ENCODE measurements at places on chromosomes 6 and 20.
A peak's percentile ranks its signal among the peaks of the same experiment; 100 is the strongest.

DNA sequence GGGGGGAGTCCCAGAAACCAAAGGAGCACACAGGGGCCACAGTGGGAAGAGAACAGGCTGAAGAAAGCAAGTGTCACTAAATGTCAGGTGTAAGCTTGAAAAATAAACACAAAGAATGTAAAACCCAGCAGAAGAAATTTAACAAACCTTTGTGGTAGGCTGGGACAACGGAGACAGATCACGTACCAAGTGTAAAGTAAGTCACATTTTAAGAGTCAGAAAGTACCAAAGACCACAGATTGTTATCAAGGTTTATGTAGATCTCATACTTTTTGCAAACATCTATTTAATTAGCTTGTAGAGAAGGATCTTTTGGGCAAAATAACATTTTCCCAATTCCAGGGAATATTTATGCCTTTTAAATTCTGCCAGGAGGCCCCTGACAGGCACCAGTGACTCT is 1.6 kb downstream of the CLIC5 start:
- DNase-seq = no peak

GRCh38 chr6:117502580-117502979 is 20.1 kb downstream of the DCBLD1 start:
- no peak for DNase-seq

DNA sequence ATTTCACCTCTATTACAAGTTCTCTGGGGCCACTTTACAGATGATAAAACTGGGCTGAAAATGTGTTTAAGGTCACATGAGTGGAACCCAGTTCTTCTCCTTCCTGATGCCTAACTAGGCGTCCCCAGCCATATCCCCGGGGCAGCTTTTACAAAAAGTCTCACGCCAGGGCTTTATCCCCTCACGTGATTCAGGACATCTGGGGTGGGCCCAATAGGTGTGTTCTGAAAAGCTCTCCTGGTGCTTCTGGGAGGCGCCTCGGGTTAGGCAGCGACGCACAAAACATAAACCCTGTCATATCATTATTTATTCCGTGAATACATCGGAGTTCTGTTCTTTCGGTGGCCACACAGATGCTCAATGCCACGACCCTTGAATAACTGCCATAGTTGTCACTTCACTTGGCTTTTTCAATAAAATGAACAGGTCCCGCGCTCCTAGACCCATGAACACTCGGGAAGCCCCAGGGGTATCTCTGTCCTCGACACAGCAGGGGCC is 32.1 kb downstream of the SF3B5 start:
- no peak for DNase-seq

DNA sequence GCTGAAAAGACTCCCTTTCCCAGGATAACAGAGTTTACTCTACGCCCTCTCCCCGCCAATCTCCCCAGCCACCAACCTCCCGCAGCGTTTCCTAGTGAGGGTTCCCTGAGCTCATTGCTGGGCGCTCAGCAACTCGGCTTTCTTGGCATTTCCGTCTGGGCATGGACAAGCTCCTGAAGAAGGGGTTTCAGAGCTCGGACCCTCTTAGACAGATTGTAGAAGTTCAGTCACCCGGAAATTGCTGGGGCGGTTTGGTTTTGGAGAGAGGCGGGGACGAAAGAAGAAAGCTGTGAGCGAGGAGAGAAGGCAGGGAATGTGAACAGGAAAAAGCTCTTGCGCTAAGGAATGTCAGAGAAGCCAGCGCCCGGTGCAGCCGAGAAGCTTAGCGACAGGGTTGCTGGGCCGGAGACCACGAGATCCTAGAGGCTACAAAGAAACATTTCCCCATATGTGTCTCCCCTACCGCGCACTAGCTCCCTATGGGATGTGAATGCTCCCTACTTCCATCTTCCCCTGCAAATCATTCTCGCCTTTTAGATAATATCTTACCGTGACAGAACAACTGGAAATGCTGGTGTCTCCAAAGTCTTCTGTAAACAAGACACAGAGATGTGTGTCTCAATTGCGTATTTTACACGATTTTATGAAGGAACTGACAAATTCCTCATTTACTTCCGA is 15.8 kb downstream of the POM121L2 start:
- DNase-seq = no peak

DNA sequence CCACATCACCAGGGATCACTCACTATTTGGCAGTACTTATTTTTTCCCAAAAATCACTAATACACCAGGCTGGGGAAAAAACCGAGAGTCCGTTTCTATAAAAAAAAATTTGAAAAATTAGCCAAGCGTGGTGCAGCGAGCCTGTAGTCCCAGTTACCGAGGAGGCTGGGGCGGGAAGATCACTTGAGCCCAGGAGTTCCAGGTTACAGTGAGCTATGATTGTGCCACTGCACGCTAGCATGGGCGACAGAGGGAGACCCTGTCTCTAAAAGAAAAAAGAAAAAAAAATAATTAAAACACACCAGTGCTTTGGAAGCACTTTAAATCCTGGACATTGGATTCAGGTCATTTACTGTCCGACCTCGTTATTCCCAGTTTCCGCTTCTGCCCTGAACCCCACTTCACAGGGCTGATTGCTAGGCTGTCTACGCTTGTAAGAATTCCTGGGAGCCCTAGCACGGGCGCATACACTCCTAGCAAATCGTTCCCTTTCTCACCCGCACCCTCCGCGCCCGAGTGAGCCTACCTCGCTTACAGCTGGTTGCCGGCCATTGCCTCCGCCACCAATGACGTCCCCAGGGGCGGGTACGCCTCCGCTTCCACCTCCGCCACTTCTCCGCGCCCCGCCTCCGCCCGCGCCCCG is at the start of gene TPMT:
TSS of gene TPMT (minus strand) at position 571 of the 643 bp plus-strand sequence. CDS start 5,950 bp downstream, outside the sequence.
- DNase-seq = no peak

DNA sequence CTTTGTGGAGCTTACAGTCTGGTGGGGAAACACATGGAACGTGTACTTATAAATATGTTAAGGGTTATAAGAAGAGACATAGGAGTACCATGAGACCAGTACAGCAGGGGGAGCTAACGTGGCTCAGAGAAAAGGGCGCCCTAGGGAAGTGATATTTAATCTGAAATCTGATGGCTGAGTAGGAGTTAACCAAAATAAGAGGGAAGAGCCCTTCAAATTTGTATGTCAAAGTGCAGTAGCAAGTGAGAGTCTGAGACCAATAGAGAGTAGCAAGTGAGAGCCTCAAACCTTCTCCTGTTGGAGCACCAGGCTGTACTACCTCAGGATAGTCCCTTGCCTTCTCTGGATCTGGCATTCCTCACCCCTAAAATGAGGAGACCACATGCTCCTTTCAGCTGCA is 6.1 kb upstream of the PKIG start:
- DNase-seq = no peak

DNA sequence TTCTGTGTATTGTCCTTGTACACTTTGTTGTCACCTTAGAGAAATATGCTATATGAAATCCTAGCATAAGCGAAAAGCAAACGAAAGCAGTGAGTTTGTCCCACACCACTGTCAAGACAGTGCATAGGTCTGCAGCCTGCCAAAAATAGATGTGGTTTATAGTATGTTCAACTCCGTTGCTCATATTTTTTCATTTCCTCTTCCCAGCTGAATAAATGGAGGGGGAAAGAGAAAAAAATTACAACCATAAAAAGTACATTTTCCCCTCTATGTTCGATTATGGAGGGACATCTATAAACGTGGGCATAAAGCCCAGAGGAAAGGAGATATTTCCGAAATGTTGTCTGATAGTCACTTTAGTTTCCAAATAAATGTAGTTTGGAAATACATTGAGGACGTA is 25.8 kb downstream of the PRL start:
- peak; percentile 37 for DNase-seq

- DNase-seq = no peak
Measured at GRCh38 chr20:47774131-47774777, 11.0 kb downstream of the SULF2 start.

DNA sequence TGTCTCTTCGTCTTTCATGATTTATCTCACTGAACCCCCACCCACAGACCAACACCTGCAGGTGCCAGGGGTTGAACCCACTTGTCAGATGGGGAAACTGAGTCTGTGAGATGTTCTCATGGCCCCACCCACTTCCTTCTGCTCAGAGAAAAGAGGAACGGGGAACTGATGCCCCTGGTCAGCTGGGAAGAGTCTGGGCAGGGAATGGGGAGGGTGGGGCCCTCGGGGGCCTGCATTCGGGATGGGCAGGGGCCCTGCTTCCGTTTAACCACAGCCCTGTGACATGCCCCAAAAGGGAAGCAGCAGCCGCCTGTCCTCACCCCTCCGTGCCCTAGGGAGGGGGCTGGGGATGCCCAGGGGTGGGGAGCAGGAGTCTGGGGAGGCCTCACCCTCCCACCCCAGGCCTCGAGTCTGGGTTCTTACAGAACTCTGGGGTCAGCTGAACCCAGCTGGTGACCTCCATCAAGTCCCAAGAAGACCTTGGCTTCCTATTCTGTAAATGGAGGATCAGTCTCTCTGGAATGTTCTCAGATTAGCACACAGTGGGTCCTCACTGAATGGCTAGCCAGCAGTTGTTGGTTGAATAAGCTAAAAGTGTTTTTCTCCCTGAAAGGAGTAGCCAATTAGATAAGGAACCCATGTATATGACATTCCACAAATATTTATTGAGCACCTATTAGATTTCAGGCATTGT is 81.5 kb downstream of the CEBPB start:
- no peak for DNase-seq

DNA sequence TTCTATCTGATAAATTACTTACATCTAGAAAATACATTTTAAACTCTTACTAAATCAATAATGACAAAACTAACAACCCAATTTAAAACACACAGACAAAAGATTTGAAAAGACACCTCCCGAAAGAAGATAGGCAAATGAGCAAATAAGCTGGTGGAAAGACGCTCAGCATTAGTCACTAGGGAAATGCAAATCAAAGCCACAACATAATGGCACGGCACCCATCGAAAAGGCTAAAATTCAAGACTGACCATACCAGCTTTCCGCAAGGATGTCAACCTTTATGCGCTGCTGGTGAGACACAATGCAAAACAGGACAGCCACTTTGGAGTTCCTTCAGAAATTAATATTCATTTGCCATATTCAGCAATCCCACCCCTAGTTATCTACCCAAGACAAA is 25.9 kb downstream of the TAF4 start:
- DNase-seq = no peak

DNA sequence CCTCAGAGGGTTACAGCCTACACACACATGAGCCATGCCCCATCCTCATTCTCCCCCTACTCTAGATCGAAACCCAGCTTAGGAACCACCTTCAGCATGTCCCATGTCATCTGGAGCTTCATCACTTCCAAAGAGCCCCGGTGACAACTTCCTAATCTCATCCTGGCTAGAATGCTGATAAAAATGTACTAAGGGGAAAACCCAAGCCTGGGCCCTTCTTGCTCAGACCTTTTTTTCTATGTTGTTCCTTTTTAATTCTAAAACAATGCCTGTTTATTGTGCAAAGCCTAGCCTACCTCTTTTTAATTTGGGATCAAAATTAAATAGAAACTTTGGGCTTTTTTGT is 44.1 kb upstream of the NT5E start:
- DNase-seq = no peak

GRCh38 chr6:17710331-17710730 is 3.6 kb upstream of the NUP153 start:
- no peak for DNase-seq

DNA sequence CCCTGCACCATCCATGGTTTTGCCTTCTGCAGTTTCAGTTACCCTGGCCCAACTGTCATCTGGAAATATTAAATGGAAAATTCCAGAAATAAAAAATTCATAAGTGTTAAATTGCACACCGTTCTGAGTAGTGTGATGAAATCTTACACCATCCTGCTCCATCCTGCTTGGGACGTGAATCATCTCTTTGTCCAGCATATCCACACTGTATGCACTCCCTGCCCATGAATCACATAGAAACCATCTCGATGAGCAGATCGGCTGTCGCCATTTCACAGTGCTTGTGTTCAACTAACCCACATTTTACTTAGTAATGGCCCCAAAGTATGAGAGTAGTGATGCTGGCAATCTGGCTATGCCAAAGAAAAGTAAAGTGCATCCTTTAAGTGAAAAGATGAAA is 105.9 kb upstream of the ID4 start:
- no peak for DNase-seq

DNA sequence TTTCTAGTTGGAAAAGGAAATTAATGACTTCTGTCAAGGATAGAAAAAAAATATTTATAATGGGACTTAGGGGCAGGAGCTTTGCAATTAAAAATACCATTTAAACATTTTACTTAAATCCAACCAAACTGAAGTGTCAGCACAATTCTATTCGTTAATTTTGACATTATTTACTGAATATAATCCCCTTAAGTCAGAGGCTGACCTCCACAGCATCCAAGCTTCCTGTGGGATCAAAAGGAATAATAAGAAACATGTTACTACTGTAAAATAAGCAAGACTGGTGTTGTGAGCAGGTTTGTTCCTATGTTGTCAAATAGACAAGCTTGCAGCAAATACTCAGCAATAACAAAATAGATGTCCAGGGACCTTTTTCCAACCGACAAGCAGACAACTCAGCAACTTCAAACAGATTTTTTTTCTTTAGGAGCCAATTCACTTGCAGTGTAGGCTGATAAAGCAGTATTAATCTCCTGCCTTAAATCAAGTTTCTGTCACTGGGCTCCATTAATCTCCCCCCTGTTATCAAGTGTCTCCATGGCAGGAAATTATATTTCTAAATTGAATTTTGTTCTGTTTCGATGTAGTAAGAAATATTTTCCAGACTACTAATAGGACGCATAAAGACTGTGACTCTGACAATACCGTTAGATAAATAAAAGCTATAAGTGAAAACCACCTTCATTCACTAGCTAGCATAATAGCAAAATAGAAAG is 157.4 kb downstream of the HACE1 start:
- no peak for DNase-seq

GRCh38 chr6:40997234-40997957 is 41.6 kb downstream of the UNC5CL start:
- no peak for DNase-seq

GRCh38 chr20:17606001-17606400 is 36.1 kb downstream of the DSTN start:
- DNase-seq = no peak

GRCh38 chr6:31300797-31301196 is 28.9 kb upstream of the HLA-C start:
- no peak for DNase-seq

GRCh38 chr20:10616212-10616611 is 57.6 kb downstream of the JAG1 start:
- no peak for DNase-seq

GRCh38 chr6:34595332-34596184 is 39.4 kb upstream of the SPDEF start:
- DNase-seq = no peak

GRCh38 chr6:143125864-143126573 is 65.3 kb downstream of the AIG1 start:
- no peak for DNase-seq

- DNase-seq = no peak
Measured at GRCh38 chr20:45545754-45546453, 1.3 kb downstream of the EPPIN start.

All from GM06990 (cell line).